ENCODE measurements at places on chromosomes 11 and 22.

GRCh38 chr22:32644252-32645100 is 157.0 kb upstream of the TIMP3 start:
- no peak for DNase-seq

GRCh38 chr11:132888226-132888625 is 644.1 kb downstream of the OPCML start:
- no peak for DNase-seq

GRCh38 chr22:32073823-32074380 is 30.8 kb downstream of the SLC5A1 start:
- DNase-seq = no peak

DNA sequence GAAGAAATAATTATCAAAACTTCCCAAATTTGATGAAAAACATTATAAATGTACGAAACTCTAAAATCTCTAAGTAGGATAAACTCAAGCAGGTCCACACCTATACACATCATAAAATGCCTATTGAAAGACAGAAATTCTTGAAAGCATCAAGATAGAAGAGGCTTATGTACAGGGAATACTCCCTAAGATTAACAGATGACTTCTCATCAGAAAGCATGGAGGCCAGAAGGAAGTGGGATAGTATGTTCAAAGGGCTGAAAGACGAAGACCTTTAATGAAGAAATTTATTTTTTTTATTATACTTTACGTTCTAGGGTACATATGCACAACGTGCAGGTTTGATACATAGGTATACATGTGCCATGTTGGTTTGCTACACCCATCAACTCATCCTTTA is 45.3 kb upstream of the KCNA4 start:
- no peak for DNase-seq

- no peak for DNase-seq
These were observed 70.7 kb downstream of the PARVB start for GRCh38 chr22:44094751-44095302.

DNA sequence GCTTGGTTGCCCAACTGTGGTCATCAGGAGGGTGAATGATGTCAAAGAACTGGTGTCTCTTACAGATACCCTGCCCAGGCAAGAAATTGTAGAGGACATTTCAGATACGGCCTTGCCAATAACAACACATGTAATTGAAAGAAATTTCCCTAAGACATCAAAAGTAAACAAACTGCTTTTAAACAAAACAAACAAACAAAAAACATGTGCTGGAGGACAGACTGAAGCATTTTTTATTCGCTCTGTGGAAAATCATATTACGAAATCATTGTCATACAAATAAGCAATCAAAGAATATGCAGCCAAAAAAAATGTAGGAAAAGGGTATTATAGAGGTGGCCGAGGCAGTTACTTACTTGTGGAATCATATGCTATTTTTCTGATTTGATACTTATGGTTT is 52.1 kb upstream of the MYEOV start:
- no peak for DNase-seq

- DNase-seq = no peak
These were observed 72.4 kb upstream of the CARD18 start for GRCh38 chr11:105211806-105212554.

GRCh38 chr11:3981084-3981633 is 113.4 kb upstream of the RRM1 start:
- no peak for DNase-seq

- no peak for DNase-seq
These were observed 31.9 kb downstream of the RASSF10 start for GRCh38 chr11:13040969-13041561.

- DNase-seq = peak; percentile 14
These were observed 16.6 kb upstream of the SPTBN2 start for GRCh38 chr11:66745356-66746235.

DNA sequence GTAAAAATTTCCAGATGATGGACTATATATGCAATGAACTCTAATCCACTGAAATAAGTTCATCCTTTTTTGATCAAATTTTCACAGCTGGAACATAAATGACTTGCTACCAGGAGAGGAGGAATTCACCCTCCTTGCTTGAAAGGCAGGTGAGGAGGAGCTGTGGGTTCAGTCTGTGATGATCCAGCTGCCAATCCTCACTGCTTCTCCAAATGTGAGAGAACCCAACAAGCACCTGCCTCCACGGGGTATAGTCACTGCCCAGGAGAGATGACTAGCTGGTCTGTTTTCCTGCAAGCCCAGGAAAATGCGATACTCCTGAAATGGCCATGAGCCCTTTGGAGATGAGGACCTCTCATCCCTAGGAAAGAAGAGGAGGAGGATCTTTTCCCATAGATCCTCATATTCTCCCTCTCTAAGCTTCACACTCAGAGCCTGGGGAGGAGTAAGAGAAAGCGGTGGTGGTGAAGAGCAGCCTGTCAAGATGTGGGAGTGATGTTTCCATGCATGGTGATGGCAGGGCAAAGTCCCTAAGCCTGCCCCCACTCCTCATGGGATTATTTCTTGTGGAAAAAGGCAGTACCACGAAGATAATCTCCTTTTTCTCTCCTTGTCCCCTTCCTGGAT is 77.9 kb upstream of the USP47 start:
- no peak for DNase-seq

DNA sequence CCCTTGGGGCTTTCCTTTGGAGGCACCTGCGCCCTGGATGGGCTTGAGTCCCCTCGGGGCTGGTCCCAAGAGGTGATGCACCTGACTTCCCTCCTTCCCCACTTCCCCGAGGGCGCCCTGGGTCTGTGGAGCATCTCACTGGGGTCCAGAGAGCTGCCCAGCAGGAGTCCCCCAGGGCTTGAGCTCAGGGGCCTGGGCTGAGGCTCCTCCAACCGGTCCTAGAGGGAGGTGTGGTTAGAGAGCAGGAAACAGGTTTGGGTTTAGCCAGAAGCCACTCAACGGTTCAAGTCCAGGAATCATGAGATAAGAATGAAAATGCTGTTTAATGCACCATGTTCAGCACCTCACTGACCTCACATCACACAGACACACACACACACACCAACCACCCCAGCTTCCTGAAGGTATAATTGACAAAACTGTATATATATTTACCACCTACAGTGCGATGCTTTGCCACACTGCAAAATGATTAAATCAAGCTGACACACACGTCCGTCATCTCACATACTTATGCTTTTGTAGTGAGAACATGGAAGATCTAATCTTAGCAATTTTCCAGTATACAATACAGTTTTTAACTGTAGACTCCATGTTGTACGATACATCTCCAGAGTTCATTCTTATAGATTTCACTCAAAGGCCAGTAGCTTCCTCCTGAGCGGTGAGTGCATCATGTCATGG is 628 bp upstream of the IGLL1 start:
- DNase-seq = peak; percentile 21

GRCh38 chr11:7019500-7020182 is 505 bp downstream of the ZNF214 start:
- DNase-seq = no peak

GRCh38 chr11:113247966-113248365 is 66.4 kb upstream of the TTC12 start:
- DNase-seq = no peak

GRCh38 chr22:41367039-41367679 is 14.6 kb upstream of the TEF start:
- peak; percentile 87 for DNase-seq

DNA sequence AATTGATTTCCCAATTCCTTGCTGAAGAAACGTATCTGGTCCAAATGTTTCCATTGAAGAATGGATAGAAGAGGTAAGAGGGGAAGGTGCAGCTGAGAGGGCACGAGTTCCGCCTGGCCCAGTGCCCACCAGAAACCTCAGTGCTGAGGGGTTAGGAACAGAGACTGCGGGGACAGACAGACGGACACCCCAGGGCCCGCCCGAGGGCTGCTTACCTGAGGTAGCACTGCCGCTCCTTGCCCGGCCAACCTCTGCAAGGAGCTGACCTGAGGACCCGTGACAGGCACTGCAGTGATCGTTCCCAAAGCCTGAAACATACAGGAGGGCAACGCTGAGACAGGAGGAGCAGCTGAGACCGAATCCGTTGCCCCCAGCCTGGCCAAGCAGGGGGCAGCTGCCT is 89.6 kb downstream of the PHF21B start:
- no peak for DNase-seq

DNA sequence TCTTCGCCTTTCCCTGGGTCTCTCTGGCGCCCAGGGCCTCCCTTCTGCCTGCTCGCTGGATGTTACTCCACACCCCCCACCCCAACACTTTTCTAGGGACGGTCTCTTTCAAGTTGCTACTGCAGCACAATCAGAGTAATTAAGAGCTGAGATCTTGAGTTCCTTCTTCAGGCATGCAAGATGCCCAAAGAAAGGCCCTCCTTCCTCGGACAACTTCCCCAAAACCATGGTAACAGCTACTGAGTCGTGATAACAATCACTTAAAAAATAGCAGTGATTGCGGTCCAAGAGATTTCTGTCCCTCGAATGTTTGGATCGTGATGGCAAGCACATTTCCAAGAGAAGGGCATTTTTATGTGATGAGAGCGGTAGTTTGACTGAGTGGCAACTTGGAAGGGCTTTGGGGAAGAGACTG is 638 bp upstream of the TENM4 start:
- DNase-seq = no peak

GRCh38 chr11:79049741-79050179 is 391.1 kb downstream of the TENM4 start:
- DNase-seq = no peak

GRCh38 chr11:33540946-33541915 is 159.4 kb downstream of the C11orf91 start:
- no peak for DNase-seq

DNA sequence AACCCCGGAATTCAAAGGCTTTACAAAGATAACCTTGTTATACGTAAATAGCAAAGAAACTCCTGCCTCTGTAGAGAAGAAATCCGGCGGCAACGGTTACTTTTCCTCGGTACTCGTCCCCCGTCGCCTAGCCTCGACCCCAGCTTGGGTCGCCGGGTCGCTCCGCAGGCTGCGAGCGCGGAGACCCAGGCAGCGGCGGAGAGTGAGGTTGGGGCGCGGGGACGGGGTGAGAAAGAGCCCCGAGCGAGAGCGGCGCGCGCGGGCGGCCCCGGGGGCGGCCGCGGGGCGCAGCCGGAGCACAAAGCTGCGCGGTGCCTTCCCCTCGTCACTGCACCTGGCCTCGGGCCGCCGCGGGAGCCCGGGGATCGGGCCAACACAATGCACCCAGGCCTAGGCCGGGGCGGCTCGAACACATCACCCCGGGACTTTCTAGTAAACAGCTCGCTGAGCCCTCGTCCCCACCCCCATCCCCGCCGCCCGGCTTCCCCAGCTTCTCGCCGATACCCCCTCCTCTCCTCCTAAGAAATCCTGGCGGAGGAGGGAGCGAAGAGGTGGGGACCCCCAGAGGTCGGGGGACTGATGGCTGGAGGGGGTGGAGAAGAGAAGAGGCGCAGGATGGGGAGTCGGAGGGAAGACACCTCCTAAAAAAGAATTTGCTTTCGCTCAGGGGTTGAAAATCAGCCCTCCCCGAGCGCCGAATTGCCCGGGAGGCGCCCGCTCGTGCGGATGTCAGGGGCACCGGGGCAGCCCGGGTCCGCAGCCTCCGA is 845 bp downstream of the MPPED2 start:
- no peak for DNase-seq

DNA sequence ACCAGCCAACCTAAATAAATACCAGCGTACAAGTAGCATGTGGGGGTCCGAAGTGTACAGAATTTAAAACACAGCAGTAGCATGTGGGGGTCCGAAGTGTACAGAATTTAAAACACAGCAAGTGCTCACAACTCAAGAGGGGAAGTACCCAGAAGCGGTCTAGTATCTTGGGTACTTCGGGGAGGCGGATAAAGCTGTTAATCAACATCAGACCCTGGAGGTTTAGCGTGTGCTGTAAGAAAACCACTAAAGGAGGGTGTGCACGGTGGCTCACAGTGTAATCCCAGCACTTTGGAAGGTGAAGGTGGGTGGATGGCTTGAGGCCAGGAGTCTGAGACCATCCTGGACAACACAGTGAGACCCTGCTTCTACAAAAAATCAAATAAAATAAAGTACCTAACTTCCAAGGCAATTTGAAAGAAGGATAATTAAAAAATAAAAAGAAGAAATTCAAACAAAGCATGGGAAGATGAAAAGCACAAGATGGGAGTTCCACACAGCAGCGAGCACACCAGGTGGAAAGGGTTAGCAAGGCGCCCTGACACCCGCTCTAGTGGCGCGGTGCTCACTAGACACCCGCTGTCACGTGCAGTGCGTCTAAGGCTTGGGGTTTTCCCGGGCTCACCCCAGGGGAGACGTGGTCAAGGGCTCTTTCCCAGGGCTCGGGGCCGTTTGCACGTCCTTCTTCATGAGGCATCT is 35.0 kb upstream of the MOB2 start:
- DNase-seq = no peak

DNA sequence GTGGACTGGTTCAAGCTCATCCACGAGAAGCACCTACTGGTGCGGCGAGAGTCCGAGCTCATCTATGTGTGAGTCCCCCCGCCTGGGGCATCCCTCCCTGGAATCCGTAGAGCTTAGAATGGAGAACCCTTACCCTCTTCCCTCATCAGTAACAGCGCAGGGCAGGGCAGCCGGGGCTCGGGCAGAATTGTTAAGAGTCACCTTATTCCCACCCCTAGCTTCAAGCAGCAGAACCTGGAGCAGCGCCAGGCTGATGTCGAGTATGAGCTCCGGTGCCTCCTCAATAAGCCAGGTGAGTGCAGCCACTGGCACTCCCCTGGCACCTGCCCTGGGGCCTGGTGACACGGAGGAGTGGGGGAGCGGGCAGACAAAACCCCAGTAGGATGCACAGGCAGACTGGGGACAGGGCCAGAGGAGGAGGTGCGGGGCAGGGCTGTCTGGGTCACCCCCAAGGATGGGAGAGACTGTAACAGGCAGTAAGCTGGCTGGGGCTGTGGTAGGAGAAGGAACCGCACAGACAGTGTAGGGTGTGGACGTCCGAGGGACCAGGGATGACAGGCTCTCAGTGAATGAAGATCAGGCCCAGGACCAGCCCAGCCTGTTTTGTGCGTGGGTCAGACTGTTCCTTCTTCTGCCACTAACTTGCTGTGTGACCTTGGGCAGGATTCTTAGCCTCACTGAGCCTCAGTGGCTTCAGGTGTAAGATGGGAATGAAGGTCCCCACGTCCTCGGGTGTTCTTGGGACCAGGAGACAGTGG is 20.4 kb downstream of the C22orf23 start:
- no peak for DNase-seq

DNA sequence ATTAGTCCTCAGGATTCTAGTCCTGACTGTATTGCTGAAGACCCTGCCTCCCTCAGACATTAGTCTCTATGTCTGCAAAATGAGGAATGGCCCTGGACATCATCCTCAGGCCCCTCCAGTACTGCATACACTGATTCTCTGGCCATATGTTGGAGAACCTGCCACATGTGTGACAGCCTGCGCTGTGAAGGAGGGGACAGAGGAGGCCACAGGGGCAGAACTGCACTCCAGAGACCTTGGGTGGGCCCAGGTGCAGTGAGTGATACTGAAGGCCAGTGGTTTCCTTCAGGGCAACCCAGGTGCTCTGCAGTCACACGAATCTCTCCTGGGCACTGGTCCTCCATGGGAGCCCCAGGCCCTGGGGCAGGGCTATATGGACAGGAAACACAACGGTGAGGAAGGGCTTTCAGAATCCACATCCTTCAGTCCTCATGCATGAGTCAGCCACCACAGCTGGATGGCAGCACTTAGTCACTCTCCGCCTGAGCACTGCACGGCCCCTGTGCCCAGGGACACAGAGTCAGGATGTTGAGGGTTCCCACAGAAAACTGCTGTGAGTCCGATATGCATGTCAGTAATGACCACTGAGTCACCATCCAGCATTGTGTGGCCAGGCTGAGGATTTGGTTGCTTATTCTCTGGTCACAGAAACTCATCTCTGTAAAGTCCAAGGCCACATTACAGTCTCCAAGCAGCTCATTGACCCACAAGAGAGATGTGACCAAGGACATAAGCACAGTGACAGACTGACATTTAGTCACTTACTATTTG is 39.7 kb downstream of the ME3 start:
- no peak for DNase-seq

GRCh38 chr11:61012737-61013215 is 41.3 kb downstream of the CD6 start:
- no peak for DNase-seq
